ENCODE measurements at places on chromosomes 16 and 17. TPM values are rescaled to one million over a fixed set of nuclear protein-coding genes. Genes with fewer than 3 reads are reported as not detected.

The SMIM22 gene
- not detected for total RNA-seq

The ADGRG3 gene
- total RNA-seq, result not detected

The GPRC5C gene
- total RNA-seq, result 46.5 TPM

The TMEM88 gene
- not detected for total RNA-seq

The NAGS gene
- 2.8 TPM for total RNA-seq

GRCh38 chr16:15770512-15770911, 86.3 kb downstream of the MYH11 start:
- peaks cover under 1% of the 10 kb centered on the region for H3K27me3 ChIP-seq
- H3K4me1 ChIP-seq, result no peaks in the 10 kb centered on the region
- DNase-seq, result no peak
- H3K36me3 ChIP-seq, result no peaks in the 10 kb centered on the region

DNA sequence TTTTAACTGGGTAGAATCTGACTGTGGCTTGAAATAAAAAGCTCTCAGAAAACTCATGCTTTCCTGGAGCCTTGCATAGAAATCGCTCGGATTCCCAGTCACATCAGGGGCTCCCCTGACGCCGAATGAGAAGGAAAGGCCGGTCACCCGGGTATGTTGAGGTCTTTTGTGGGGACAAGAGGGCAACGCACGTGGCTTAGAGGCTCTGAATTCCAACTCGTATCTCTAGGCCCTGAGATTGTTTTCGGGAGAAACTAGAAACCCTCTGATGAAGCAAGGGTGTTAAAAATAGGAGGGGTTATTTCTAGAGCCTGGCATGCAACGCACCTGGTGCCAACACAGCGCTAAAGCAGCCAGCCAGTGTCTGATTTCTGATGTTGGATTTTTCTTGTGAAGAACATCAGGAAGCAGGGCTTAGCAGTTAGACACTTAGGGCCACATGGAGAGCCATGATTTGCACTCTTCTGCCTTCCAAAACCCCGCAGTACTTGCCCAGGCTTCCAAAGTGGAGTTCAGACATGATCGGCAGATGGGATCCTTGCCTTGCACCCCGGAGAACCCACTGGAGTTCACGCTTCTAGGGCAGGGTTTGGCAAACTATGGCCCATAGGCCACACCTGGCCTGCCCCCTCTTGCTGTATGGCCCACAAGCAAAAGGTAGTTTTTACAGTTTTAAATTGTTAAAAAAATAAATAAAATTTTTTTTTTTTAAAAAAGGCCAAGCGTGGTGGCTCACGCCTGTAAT, 12.6 kb downstream of the CACNG1 start:
- no peaks in the 10 kb centered on the region for H3K36me3 ChIP-seq
- H3K4me1 ChIP-seq, result no peaks in the 10 kb centered on the region
- H3K27ac ChIP-seq, result no peak overlapping the region

- no peaks in the 10 kb centered on the region for H3K36me3 ChIP-seq
- no peak overlapping the region for H3K27ac ChIP-seq
- DNase-seq, result no peak
- H3K4me3 ChIP-seq, result no peak overlapping the region
Observed at GRCh38 chr16:17301593-17302135, 169.1 kb downstream of the XYLT1 start.

GRCh38 chr17:17681744-17682292, 560 bp downstream of the RAI1 start:
- H3K27ac ChIP-seq, result peak overlapping the region; percentile 87
- DNase-seq, result no peak
- H3K27me3 ChIP-seq, result no peaks in the 10 kb centered on the region
- peaks cover 30% of the 10 kb centered on the region for H3K36me3 ChIP-seq
- H3K4me3 ChIP-seq, result peak overlapping the region; percentile 96
- peaks cover 43% of the 10 kb centered on the region for H3K4me1 ChIP-seq

- H3K4me3 ChIP-seq, result peak overlapping the region; percentile 36
- H3K27ac ChIP-seq, result no peak overlapping the region
- peaks cover 17% of the 10 kb centered on the region for H3K36me3 ChIP-seq
- peaks cover 38% of the 10 kb centered on the region for H3K4me1 ChIP-seq
- DNase-seq, result no peak
- H3K27me3 ChIP-seq, result no peaks in the 10 kb centered on the region
Observed at GRCh38 chr17:61397086-61397842, 2.4 kb upstream of the TBX2 start.

GRCh38 chr16:74829637-74830036, 55.0 kb upstream of the FA2H start:
- no peak overlapping the region for H3K4me3 ChIP-seq
- DNase-seq, result no peak
- H3K27me3 ChIP-seq, result peaks cover 4% of the 10 kb centered on the region
- H3K36me3 ChIP-seq, result no peaks in the 10 kb centered on the region
- H3K27ac ChIP-seq, result no peak overlapping the region
- no peaks in the 10 kb centered on the region for H3K4me1 ChIP-seq

- no peak overlapping the region for H3K4me3 ChIP-seq
- H3K4me1 ChIP-seq, result no peaks in the 10 kb centered on the region
- no peak for DNase-seq
- no peaks in the 10 kb centered on the region for H3K36me3 ChIP-seq
- H3K27me3 ChIP-seq, result no peaks in the 10 kb centered on the region
Observed at GRCh38 chr17:69702078-69702477, 287.6 kb downstream of the MAP2K6 start.

GRCh38 chr16:75506107-75506506, 10.9 kb upstream of the CHST6 start:
- DNase-seq, result no peak
- no peaks in the 10 kb centered on the region for H3K36me3 ChIP-seq
- peaks cover 5% of the 10 kb centered on the region for H3K4me1 ChIP-seq
- no peaks in the 10 kb centered on the region for H3K27me3 ChIP-seq
- H3K4me3 ChIP-seq, result no peak overlapping the region

DNA sequence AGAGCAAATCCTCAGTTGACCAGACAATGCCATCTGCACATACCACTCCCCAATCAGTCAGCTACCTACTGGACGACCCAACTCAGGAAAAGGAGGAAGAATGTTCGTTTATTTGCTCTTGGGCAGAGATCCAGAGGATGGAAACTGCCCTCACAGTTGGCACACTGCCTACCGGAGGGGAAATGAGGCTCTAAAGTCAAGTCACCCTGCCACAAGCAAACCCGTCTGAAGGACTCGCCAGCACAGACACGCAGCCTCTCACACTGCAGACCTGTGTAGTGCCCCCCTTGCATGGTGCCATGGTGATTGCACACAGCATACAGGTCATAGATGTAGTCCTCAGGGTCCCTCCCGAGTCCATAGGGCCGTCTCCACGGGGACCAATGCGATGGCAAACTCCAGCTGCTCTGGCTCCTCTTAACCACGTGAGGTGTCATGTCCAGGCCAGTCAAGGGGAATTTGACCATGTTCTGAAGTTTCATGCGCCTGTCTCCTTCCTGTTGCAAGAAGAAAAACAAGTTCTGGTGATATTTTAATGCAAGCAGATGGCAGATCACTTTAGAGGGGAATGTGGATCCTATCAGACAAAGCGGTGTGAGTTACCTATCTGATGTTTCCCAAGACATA, 69.5 kb downstream of the USP31 start:
- H3K27me3 ChIP-seq, result no peaks in the 10 kb centered on the region
- no peak for DNase-seq
- no peak overlapping the region for H3K4me3 ChIP-seq

DNA sequence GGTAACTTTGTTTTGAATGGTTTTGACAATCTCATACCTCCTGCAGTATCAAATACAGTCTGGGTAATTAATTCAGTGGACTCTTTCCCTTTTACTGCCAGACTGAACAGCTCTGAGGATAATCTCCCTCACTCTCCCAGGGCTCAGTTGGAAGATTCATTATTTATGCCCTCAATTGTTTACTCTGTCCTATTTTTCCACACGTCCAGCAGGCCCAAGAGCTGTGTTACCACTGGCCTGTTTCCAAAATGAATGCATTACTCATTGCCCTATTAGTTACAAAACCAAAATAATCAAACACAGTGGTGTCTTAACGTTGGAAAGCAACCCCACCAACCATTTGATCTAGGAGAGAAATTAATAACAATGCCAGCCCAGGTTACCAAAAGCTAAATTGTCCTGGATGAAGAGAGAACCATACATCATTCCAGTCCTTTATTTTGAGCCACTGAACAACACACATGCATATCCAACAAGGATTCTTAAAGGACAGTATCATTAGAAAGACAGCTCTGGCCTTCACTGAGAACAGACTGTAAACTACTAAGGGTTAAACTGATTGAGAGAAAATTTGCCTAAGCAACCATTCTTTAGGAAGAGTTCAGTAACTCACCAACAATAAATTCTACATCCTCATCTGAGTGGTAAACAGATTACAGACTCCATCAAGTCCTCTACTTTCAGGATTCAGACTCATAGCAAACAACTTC, 34.5 kb downstream of the FAM222B start:
- H3K4me1 ChIP-seq, result peaks cover 34% of the 10 kb centered on the region
- no peak overlapping the region for H3K4me3 ChIP-seq
- H3K27me3 ChIP-seq, result no peaks in the 10 kb centered on the region
- DNase-seq, result peak; percentile 53
- peaks cover 17% of the 10 kb centered on the region for H3K36me3 ChIP-seq

- no peaks in the 10 kb centered on the region for H3K4me1 ChIP-seq
- no peaks in the 10 kb centered on the region for H3K27me3 ChIP-seq
- H3K4me3 ChIP-seq, result no peak overlapping the region
- DNase-seq, result no peak
- H3K27ac ChIP-seq, result no peak overlapping the region
Observed at GRCh38 chr16:877242-878071, 76.9 kb upstream of the GNG13 start.

GRCh38 chr16:75503801-75504200, 8.6 kb upstream of the CHST6 start:
- no peaks in the 10 kb centered on the region for H3K36me3 ChIP-seq
- no peaks in the 10 kb centered on the region for H3K27me3 ChIP-seq
- H3K4me1 ChIP-seq, result no peaks in the 10 kb centered on the region
- no peak overlapping the region for H3K4me3 ChIP-seq
- no peak for DNase-seq

DNA sequence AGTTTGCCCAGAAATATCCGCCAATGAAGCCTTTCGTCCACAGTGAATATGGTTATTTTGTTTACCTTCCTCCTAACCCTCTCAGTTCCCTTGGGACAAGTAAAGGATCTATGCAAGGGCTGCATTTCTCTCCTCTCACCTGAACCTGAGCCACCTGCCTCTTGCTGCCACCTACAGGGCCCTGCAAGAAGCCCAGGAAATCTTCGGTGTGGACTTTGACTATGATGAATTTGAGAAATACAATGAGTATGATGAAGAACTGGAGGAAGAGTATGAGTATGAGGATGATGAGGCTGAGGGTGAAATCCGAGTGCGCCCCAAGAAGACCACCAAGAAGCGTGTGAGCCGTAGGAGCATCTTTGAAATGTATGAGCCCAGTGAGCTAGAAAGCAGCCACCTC, 14.0 kb downstream of the SUPT6H start:
- H3K4me3 ChIP-seq, result no peak overlapping the region
- no peak for DNase-seq
- H3K27ac ChIP-seq, result no peak overlapping the region
- H3K27me3 ChIP-seq, result no peaks in the 10 kb centered on the region

DNA sequence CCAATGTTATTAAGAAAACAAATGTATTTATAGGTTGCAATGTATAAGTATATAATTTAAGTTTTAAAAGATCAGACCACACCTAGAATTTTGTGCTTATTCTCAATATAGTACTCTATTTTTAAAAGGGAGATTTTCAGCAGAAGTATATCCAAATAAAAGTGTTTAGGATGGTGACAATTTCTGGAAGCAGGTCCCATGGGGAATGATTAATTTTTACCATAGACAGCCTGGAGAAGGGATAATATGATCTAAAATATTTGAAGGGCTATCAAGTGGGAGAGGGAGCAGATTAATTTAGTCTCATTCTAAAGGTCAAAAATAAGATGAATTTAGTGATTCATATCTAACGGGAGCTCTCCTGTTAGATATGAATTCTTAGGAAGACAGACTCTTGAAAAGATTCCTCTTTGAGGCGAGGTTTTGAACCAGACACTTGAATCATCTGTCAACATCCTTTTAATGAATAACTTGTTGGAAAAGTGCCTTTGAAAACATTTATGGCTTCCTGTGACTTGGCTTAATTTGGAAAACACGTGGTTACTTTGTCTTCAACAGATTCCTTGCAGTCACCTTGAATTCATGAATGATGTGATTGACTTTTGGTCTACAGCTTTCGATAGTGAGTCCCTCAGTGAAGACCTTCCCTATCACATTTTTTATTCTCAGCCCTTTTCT, 29.3 kb upstream of the SMIM36 start:
- no peak overlapping the region for H3K4me3 ChIP-seq
- H3K27me3 ChIP-seq, result no peaks in the 10 kb centered on the region
- no peaks in the 10 kb centered on the region for H3K36me3 ChIP-seq
- DNase-seq, result peak; percentile 11
- no peaks in the 10 kb centered on the region for H3K4me1 ChIP-seq
- H3K27ac ChIP-seq, result no peak overlapping the region

Measured in SJSA1 (cell line).